Skeletal muscle cell (primary cell): ENCODE measurements at places on chromosomes 12 and 14.

GRCh38 chr14:51202914-51203665 is 37.0 kb upstream of the TMX1 start:
- no peak for DNase-seq

DNA sequence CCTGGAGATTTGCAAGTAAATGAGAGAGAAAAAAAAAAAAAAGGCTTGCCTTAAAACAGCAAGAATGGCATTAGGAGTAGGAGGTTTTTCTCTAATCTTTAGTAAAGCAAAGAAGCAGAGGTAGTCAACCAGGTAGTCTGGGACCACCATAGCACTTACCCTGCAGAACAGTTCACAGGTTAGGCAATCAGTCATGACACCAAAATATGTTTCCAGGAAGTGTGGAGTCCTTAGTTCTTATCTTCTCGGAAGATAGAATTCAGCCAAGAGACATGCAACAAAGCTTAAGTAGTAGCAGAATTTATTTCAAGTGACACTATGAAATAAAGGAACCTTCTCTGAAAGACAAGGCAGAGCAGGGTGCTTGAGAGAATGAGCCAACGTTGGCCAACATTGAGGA is 295.8 kb downstream of the IPO8 start:
- DNase-seq: no peak

DNA sequence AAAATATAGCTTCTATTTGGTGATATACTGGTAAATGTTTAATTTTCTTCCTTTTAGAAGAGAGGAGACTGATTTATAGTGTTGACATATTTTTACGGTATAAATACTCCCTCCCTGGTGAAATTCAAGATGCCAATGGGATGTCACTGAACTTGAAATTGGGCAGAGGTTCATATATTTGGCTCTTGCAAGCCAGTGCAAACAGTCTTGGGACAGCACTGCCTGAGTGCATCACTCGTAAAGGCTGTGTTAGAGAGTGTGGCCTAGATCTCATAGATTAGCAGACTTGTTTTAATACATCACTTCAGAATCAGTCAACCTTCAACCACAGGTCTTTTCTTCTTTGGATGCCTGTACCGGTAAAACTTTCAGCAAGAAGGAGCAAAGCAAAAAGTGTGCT is 681.0 kb downstream of the NRXN3 start:
- no peak for DNase-seq

DNA sequence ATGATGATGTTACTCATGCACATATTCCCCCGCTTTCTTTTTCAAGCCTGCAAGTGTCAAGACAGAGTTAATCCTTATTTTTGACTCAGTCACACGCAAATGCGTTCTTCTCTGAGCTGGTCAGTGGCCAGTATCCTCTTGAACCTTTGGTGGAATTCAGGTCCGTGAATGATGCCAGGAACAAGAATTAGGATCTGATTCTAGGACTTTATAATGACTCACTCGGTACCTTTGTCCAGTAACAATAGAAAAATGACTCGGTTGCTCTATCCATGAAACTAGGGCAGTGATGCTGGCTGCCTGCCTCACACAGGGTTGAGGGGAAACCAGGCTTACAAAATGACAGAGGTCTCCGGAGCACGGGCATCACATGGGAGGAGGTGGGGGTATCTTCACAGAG is 185.8 kb upstream of the NUDT4 start:
- DNase-seq: no peak

DNA sequence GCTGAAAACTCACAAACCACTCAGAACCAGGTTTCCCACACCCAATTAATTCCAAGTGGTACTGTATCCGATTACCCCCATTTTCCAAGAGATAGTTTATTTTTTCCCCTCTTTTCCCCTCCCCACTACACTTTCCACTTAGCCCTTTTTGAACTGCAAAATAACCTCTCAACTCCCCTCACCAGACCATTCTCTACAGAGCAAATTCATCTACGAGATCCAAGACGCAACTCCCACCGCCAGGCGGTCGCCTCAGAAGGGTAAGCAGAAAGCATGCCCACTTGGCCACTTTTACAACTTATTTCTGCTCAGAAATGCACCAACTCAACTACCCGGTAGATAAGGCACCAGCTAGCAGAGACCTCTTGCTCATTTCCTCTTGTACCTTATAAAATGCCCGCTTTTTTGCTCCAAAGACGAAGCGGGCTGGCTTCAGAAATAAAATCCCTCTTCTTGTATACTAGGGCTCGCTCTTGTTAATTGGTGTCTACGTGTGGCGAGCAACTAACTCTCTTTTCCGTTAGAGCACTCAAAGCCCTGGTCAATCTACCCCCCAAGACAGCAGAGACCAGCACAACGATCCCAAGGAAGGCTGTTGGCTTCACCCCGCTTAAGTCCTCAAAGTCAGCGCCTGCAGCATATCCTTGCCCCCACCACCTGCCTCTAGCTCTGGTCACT is 910 bp upstream of the SRP54 start:
- DNase-seq: peak; percentile 11

GRCh38 chr12:124687174-124687902 is 119.9 kb upstream of the NCOR2 start:
- no peak for DNase-seq

DNA sequence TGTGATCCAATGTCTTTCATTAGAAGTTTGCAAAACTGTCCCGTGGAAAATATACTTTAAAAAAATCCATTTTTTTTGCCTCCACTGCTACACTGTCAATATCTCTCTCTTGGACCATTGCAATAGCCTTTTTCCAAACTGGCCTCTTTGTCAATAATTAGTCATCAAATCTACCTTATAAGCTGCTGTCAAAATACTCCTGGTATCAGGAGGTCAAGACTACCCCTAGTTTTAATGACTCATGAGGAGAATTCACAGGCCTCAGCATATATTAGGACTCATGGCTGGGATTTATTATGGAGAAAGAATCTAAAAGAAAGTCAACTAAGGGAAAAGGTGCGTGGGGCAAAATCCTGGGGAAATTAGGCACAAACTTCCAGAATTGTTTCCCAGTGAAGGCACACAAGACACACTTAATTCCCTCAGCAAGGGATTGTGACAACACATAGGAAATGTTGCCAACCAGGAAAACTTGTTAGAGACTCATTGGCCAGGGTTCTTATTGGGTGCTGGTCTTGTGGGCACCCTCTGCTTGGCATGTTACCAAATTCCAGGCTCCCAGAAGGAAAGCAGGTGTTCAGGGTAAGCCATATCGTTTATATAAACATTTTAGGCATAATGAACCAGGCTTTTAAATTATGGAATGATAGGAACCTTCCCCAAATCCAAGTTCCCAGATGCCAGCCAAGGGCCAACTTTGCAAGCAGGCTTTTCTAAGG is 56.1 kb downstream of the TMEM117 start:
- no peak for DNase-seq

DNA sequence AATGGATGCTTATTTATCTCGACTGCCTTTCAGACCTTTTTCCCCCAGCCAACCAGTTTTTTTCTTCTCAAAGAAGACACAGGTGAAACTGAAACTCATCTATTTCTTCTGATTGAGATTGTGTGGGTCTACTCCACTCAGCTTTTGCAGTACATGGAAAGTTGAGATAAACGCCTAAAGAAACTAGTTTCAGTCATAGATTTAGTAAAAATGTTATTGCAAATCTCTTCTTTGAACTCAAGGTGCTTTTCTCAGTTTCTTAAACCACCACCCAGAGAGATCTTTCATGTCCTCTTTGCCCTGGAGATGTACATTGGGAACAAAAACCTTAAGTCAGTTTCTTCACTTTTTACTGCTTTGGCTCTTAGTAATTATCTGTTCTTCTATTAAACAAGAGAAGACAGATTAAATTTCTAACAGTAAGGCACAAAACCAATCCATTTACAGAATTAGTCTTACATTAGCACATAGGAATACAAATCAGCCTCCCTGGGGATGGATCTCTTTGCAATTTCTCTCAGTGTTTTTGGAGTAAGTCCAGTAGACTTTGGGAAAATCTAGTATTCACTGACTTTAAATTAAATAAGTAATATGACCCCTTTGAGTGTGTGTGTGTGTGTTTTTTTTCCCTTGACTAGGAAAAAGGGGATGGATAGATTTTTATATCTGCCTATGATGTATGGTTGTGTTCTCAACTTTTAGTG is 11.6 kb downstream of the FBXW8 start:
- peak; percentile 70 for DNase-seq

- no peak for DNase-seq
These were observed 58.1 kb downstream of the CPNE8 start for GRCh38 chr12:38847247-38847646.

DNA sequence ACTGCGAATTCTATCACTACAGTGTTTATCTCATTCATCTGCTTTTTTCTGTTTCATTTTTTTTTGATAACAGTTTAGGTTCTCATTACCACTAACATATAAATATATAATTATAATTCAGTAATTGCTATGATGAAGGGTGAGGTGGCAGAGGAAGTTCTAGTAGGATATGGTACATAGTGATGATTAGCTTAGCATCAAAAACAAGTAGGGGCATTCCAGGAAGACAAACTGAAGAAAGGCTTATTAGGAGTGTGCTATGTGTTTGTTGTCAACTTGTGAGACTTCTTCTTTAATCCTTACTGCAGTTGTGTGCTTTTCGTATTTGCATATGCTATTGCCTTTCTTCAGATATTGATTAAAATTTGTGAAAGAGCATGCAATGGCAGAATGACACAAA is 20.6 kb downstream of the FUT8 start:
- no peak for DNase-seq

DNA sequence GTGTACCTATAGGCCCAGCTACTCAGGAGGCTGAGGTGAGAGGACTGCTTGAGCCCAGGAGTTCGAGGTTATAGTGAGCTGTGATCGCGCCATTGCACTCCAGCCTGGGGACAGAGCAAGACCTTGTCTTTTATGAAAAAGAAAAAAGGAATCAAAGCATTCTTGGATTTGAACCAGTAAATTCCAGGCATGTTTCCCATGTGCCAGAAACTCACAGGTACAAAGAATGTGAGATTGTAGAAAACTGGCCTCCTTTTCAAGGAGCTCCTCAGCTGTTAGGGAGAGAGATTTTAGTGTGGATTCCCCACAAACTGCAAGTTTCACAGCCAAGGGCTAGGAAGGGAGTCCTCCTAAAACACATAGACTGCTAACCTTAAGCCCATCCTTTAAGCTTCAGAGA is 95.0 kb downstream of the FOXN4 start:
- no peak for DNase-seq

- no peak for DNase-seq
These were observed at the start of gene SLC38A4 for GRCh38 chr12:46825591-46826414. Gene SLC38A4 (minus strand): TSS chr12:46825997. CDS start chr12:46793071, 32,926 bp downstream.

- DNase-seq: peak; percentile 17
These were observed 26.9 kb downstream of the DAAM1 start for GRCh38 chr14:59215322-59215721.

- no peak for DNase-seq
These were observed 26.4 kb upstream of the SOS2 start for GRCh38 chr14:50257732-50258131.

- DNase-seq: no peak
These were observed 643 bp upstream of the TAMALIN start for GRCh38 chr12:52005903-52006703.

- DNase-seq: no peak
These were observed 65.8 kb downstream of the EEA1 start for GRCh38 chr12:92863251-92863650.

- no peak for DNase-seq
These were observed 6.7 kb downstream of the PLCZ1 start for GRCh38 chr12:18731156-18731555.

DNA sequence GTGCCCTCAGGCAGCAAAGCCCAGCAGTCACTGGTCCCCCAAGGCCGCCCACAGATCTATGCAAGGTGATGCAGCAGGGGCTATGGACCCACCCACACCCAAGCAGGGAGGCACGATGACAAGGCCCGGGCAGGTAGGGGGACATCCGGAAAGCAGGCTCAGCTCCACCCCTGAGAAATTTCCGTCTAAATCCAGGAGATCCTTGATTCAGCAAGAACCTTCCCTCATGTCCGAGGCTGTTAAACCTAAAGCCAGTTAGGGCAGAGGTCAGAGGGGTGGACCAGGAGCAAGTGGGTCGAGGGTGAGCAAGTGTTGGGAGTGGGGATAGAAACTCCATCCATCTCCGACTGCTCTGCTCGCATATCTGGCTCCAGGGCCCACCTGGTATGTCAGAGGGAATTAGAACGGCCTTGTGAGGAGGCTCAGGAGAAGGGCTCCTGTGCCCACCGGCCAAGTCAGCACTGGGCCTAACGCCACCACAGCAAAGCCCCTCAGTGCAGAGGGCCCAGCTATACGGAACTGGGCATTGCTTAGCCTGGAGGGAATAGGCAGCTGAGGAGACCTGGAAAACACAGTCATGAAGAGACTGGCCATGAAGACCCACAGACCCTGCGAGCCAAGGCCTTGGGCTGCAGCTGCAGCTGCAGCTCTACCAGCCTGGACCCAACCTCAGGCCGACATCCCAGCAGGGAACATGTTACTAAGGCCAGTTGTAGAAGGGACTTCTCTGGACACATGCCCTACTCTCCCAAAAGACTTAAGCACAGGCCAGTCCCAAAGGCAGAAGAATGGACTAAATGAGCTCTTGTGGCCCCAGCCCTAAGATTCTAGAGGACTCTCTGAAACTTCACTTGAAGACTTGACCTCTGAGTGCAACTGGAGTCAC is 34.3 kb downstream of the DAD1 start:
- no peak for DNase-seq

DNA sequence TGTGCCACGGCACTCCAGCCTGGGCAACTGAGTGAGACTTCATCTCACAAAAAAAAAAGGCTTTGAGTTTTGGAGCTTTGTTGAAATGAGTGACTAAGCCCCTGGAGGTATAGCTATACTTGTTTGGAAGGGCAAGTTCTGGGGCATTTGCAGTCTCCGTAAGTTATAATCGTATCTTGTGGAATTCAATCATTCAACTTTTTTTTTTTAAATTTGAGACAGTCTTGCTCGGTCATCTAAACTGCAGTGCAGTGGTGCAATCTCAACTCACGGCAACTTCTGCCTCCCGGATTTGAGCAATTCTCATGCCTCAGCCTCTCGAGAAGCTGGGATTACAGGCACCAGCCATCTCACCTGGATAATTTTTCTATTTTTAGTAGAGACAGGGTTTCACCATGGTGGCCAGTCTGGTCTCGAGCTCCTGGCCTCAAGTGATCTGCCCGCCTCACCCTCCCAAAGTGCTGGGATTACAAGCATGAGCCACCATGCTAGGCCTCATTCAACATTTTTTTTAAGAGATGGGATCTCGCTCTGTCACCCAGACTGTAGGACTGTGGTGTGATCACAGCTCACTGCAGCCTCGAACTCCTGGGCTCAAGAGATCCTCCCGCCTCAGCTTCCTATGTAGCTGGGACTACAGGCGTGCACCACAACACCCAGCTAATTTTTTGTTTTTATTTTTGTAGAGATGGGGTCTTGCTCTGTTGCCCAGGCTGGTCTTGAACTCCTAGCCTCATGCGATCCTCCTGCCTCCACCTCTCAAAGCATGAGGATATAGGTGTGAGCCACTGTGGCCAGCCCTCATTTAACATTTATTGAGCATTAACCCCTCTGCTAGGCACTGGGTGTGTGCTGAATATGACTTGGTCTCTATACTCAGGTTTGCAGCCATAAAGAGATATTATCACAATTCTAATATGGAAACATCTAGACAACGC is 133.7 kb upstream of the MAP1LC3B2 start:
- DNase-seq: no peak

DNA sequence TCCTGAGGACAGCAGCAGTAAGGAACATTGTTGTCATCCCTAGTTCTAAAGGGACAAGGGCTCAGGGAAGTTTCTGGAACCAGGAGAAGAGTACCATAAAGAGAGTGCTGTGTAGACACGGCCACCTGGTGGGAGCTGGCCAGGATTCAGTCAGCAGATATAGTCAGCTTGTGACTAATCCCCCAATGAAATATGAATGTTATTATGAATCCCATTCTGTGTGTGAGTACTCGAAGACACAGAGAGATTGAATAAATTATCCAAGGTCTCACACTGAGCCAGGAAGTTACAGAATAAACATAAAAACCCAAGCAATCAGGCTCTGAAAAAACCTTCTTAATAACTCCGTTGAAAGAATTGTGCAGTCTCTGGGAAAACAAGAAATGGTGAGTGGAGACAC is 1359.5 kb downstream of the AACS start:
- DNase-seq: no peak
